GM12864 (cell line): ENCODE measurements at places on chromosomes 6 and 20.

DNA sequence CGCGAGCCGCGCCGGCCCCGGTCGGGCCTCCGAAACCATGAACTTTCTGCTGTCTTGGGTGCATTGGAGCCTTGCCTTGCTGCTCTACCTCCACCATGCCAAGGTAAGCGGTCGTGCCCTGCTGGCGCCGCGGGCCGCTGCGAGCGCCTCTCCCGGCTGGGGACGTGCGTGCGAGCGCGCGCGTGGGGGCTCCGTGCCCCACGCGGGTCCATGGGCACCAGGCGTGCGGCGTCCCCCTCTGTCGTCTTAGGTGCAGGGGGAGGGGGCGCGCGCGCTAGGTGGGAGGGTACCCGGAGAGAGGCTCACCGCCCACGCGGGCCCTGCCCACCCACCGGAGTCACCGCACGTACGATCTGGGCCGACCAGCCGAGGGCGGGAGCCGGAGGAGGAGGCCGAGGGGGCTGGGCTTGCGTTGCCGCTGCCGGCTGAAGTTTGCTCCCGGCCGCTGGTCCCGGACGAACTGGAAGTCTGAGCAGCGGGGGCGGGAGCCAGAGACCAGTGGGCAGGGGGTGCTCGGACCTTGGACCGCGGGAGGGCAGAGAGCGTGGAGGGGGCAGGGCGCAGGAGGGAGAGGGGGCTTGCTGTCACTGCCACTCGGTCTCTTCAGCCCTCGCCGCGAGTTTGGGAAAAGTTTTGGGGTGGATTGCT lies 1.3 kb downstream of the VEGFA start:
- no peak for DNase-seq

DNA sequence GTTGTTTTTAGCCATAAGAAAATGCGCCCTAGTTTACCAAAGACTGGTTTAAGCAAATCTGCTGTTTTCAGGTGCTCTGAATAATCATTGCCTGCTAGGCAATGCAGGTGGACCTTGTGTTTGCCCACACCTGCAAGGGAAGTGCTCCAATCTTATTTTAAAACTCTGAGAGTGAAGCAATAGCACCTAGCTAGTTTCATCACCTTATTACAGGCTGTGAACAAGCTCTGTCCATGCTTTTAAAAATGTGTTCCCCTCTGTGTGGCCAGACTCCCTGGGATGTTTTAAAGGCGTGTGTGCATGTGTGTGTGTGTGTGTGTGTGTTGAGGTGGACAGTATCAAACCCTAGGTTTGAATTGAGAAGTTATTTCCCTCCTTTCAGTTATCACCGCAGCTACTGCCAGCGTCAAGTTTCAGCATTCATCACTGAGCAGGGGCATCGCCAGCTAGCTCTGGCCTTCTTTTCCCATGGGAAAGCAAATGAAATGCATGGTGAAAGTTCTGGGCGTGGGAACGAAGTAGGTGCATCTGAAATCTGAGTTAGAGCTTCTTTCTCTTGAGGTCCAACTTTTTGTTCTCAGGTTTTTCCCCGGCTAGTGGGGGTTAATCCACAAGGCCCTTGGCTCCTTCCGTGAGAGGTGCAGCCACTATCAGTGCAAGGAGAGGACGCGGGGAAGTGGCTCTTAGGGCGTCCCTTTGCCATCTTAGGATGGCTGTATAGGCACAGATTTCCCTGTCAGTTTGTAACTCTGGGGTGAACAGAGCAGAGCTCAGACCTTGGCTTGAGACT lies 30.8 kb downstream of the DUSP22 start:
- DNase-seq = peak; percentile 81

GRCh38 chr20:41776421-41776820 lies 158.2 kb upstream of the CHD6 start:
- DNase-seq = no peak

DNA sequence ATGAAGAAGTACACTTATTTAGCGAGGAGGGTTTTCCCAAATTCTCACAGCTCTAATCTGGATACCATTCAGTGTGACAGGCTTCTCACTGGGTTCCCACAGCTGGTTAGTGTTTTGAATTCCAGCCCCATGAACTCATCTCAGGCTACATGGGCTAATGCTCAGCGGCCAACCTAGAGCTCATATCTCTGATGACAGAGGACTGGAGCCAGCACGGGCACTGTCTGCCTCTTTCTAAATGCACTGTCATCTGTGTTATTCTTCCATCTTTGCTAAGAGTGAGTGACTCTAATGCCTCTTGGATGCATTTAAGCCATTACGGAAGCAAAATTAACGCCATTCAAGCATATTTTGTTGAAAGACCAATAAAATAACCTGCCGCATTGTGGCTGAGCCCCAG lies 308.9 kb upstream of the JAG1 start:
- DNase-seq = no peak

GRCh38 chr6:131736003-131736596 lies 25.3 kb upstream of the CTAGE9 start:
- DNase-seq = no peak

- no peak for DNase-seq
These were observed 43.5 kb downstream of the NOL4L start for GRCh38 chr20:32541323-32542258.

DNA sequence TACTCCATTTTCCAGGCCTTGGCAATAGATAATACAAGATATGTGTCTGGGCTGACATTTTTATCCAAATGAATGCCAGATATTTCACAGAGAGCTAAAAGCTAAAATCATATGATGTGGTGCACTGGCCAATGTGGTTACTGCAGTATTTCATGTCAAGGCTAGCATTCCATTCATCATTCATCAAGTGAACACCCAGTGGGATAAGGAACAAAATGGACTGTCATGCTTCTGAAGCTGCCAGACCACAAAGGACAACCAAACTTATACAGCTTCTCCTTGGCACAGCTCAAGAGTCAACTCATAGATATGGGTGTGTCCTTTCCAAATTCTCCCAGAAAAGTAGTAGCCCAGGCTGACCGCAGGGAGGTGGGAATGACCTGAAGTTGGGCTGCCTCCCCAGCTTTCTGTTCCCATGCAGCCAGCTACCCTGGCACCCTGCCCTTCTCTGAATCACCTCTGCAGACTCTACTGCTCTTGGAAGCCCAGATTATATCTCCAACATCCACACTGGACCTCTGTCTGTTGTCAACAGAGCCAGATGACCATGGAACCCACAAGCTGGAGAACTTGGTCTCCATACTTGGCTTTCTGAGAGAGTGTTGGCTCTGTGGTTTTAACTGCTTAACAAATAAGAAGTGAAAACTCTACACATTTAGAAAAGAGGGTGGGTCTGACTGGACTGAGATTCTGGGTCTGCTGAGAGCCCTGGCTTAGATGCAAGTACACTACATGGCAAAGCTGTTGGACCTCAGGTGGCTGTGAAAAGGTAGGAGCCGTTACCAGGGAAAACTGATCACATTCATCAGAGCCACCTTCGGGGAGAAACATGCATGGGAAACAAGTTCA lies 122.8 kb downstream of the ALDH8A1 start:
- DNase-seq = peak; percentile 24

DNA sequence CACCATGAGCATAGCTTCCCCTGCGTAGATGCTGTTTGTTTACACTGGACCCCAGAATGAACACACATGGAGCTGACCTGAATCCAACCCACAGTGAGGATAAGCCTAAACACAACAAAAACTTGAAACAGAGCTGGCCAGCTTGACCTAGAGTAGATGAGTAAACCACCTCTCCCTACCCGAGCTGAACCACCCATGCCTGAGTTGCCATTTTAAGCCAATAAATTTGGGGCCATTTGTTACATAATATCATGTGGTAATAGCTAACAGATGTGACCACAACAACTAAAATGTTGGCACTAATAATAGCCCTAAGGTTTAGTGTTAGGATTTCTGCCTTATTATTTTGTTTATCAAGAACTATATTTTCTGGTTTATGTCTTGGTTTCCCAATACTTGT lies 103.2 kb upstream of the GRIK2 start:
- no peak for DNase-seq

DNA sequence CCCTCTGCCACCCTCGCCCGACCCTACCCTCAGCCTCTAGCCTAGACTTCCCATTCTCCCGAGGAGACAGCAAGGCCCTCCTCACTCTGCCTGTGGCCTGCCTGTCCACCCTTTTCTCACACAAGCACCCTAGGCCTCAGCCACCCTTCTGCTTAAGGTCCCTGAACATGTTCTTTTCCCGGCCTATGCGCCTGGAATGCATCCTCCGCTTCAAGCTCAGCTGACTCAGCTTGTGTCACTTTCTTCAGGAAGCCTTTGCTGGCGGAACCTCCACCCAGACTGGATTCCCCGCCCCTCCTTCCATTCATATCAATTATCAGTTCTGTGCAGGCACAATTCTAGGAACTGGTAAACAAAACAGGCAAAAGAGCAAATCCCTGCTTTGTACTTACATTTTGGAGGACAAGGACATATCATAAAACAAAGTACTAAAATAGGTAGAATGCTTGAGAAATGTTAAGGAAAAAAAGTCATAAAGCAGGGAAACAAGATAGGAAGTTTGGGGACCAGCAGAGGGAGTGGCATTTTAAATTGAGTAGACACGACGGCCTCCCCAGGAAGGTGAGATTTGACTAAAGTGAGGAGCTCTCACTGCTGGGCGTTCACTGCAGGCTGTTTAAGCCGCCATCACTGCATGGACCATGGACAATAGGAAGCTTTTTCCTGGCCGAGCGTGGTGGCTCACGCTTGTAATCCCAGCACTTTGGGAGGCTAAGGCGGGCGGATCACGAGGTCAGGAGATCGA lies 17.9 kb upstream of the SNHG17 start:
- no peak for DNase-seq

- no peak for DNase-seq
These were observed 57.3 kb upstream of the SMLR1 start for GRCh38 chr6:130769861-130770260.

DNA sequence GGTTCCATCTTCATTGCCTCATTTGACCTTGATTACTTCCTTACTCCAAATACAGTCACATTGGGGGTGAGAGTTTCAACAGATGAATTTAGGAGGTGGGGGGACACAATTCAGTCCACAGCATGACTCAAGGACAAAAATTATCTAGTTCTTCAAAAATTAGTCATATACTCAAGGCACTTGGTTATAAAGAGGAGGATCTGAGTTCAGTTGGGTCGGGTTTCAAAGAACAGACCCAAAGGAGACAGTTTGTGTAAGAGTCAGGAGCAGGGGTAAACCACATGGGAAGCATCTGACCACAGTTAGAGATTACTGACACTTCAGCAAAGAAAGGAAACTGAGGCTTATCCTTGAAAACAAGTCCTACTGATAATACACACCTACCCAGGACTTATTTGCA lies 138.0 kb downstream of the TBC1D7 start:
- DNase-seq = no peak

DNA sequence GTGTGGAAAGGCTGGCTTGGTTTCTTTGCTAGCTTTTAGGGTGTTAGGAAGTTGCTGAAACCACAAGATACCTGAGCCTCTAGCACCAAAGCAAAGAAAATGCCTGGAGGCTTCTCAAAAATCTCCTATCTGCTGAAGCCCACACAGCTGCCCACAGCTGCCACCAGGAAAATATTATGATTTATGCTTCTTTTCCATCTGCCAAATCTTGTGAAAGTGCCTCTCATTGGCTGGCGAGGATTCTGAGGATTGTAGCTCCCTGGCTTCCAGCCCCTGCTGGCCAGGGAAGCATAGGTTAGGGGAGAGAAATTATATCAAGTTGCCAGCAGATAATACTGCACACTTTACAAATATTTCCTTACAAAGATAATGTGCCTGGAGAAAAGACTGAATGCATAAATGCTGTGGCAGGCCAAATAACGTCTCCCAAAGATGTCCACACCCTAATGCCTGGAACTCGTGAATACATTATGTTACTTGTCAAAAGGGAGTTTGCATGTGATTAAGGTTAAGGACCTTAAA lies 98.4 kb downstream of the MRPL14 start:
- no peak for DNase-seq

- no peak for DNase-seq
These were observed 53.2 kb downstream of the CTCFL start for GRCh38 chr20:57471496-57472372.

DNA sequence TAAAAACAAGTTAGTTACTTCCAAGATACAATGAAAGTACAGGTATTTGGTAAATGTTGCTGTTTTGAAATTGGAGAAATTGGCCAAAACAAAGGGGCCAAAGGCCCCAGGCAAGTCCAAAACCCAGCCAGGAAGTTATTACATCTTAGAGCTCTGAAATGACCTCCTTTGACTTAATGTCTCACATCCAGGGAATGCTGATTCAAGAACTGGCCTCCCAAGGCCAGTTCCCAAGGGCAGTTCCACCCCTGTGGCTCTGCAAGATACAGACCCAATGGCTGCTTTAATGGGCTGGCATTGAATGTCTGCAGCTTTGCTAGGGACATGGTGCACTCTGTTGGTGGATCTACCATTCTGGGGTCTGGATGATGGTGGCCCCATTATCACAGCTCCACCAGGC lies 217.3 kb upstream of the FKBP1C start:
- DNase-seq = no peak

GRCh38 chr6:37831457-37831856 lies 11.9 kb downstream of the ZFAND3 start:
- DNase-seq = no peak

DNA sequence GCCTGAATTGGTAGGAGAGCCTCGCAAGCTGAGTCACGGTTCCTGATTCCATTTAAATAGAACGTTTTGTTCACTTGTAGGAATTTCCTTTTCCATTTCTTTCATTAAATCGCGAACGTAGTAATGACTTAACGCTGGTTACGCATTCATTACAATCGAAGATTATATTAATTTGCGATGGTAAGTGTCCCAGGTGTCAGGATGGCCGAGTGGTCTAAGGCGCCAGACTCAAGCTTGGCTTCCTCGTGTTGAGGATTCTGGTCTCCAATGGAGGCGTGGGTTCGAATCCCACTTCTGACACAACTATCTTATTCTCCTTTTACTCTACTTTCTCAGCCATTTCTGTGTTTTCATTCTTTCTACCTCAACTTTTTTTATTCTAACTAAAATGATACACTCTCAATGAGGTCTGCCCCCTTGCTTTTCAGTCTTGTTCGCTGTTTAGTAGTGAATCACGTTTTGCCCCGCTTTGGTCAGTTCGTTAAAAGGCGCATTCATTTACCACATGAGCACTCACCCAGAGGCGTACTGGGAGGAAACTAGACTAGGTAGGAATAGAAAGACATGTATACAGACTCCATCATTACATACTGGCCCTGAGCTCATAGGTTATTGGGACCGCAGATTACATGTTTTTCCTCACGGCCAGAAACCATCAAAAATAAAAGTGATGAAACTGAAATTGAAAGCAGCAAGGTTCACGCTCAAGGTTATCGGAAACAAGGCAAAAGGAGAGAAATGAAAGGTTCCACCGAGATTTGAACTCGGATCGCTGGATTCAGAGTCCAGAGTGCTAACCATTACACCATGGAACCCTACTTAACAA lies 17.3 kb upstream of the TRIM27 start:
- peak; percentile 73 for DNase-seq

- DNase-seq = no peak
These were observed 742 bp downstream of the TBCC start for GRCh38 chr6:42745083-42745639.

DNA sequence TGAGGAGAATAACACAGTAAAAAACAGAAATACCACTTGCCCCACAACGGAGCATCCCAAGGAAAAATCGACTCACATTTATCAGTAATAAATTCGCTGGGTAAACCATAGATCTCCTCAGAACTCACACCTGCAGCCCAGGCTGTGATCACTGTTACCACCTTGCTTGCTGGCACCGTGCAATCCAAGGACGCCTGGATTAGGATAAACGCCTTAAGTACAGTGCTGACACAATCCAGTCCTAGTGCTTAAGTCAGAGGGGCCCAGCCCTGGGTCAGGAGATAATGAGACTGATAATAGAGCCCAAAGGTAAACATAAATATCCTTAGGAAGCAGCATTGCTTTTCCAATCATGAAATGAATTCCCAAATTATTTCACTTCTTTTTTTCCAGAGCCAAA lies 62.5 kb downstream of the EPB41L2 start:
- DNase-seq = no peak

- DNase-seq = peak; percentile 90
These were observed 72.0 kb downstream of the CHMP4B start for GRCh38 chr20:33883164-33883563.
